ENCODE measurements at places on chromosomes 5 and 9.

GRCh38 chr5:143618141-143618540, 193.8 kb upstream of the HMHB1 start:
- DNase-seq: no peak

DNA sequence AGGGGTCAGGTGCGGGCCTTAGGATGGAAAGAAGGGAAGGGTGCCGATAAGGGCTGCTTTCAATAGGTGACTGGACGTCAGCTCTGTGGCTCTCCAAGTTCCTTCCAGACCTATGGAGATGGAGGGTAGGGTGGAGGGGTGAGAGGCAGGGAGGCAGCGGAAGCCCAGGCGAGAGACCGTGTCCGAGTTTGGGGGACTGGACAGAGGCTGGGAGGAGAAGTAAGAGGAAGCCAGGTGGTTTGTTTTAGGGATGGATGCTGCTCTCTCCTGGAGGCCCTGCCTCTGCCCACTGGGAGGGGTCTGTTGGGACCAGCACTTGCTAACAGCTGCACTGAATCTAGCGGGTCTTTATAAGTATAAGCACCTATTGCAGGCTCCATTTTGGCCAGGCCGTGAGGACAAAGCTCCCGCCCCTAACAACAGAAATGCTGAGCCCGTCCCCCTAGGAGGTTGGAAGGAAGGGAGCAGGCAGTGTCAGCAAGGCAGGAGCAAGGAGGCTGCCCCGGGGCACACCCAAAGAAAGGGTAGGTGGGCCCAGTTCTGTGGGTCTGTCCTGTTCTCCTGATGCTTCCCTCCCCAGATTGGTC, 167.5 kb downstream of the DAB2IP start:
- no peak for DNase-seq

GRCh38 chr9:33263131-33264002, 1.1 kb downstream of the BAG1 start:
- peak; percentile 67 for DNase-seq

- peak; percentile 3 for DNase-seq
Observed at GRCh38 chr9:108478431-108479332, 377.1 kb downstream of the ACTL7B start.

DNA sequence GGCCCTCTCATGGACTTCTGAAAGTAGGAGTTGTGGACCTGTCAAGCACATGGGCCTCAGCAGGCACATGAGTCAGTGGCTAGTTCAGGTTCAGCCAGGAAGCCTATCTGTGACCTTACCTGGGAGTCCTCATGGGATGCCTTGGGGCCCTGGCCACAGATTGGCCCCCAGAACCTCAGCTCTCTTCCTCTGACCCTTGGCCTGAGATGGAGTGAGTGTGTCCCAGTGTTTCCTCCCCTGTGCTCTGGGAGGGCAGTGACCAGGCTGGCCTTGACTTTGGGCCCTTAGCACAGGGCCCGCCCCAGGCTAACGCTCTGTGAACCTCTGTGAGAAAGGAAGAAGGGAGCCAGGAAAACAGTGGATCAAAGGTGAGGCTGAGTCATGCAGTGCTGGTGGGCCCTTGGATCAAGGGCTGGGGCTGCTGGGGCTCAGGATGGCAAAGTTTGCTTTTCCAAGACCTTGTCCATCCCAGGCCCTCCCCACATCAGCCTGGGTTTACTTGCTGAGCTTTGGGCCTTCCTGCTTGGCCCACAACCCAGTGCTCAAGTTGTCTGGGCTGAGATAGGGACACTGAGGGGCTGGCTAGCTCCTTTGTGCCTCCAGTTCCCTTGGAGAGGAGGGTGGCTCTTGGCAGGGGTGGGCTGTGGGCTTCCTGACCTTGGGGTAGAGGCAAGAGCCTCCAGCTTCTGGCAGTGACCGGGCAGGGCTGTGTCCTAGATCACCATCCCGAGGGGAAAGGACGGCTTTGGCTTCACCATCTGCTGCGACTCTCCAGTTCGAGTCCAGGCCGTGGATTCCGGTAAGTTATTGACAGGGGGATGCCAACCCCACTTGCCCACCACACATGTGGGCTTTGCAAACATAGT, 41.4 kb downstream of the RGS3 start:
- peak; percentile 96 for DNase-seq

DNA sequence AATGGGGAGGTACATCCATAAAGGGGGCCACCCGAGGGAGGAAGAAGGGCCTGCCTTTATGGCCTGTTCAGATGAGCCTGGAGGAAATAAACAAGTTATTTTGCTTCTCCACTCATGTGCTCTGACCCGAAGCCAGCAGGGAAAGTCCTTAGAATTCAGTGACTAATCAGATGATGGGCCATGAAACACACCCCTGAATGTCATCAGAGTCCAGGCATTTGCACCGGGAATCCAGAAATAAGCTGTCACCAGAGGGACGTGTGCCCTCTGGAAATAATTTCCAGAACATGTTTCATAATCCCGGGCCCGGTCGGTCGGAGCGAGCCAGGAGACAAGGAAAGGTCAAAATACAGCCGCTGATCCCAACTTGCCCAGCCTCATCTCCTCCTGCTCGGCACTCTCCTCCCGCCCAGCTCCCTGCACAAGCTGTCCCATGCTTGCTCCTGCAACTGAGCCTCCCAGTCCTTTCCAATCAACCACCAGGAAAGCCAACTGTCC, 73.6 kb upstream of the ZNF622 start:
- DNase-seq: peak; percentile 95

- no peak for DNase-seq
Observed at GRCh38 chr5:40945111-40945510, 35.8 kb downstream of the C7 start.

Data from small intestine (tissue), 16 donors.